Parietal lobe (tissue), 2 donors: ENCODE measurements at places on chromosomes 2 and 18. TPM values are rescaled to one million over a fixed set of nuclear protein-coding genes. Genes with fewer than 3 reads are reported as not detected.

PSMA8 gene
- total RNA-seq: not detected

KLHL14 gene
- 33.8 TPM for total RNA-seq

GRB14 gene
- 19.1 TPM for total RNA-seq

DCDC2C gene
- total RNA-seq: 1.6 TPM

SESTD1 gene
- total RNA-seq: 133 TPM

FSIP2 gene
- 11.0 TPM for total RNA-seq
